ENCODE measurements at places on chromosomes 16 and 17.

DNA sequence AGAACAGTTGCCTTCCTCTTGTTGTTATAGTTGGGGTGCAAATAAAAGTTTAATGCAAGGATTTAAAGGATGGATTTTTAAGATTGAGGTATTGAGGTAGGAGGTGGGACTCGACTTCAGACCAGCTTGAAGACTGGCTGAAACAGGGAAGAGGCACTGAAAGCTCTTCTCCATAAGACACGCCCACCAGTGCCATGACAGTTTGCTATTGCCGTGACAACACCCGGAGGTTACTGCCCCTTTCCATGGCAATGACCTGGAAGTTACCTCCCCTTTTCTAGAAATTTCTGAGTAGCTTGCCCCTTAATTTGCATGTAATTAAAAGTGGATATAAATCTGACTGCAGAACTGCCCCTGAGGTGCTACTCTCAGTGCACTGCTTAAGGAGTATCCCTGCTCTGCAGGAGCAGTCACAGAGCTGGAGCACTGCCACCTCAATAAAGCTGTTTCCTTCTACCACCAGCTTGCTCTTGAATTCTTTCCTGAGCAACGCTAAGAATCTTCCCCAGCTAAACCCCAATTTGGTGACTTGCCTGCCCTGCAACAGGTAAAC is 122.6 kb downstream of the SHISA6 start:
- no peak for DNase-seq

- no peak for DNase-seq
Measured at GRCh38 chr17:6386041-6386630, 48.8 kb downstream of the AIPL1 start.

DNA sequence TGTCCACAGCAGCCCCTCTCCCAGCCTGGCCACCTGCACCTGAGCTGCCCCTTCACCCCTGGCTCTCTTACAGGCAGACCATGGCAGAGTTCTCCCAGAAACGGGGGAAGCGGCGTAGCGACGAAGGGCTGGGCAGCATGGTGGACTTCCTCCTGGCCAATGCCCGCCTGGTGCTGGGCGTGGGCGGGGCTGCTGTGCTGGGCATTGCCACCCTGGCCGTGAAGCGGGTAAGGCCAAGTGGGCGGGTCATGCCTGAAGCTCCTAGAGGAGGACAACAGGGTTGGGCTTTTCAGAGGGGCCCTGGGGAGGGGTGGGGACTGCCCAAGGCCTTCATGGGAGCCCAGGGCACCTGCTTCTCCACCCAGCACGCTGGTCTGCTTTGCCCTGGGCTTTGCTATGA is 2.2 kb downstream of the MIEF2 start:
- DNase-seq, result no peak

GRCh38 chr16:1028524-1029258 is 43.9 kb upstream of the SSTR5 start:
- DNase-seq, result no peak

DNA sequence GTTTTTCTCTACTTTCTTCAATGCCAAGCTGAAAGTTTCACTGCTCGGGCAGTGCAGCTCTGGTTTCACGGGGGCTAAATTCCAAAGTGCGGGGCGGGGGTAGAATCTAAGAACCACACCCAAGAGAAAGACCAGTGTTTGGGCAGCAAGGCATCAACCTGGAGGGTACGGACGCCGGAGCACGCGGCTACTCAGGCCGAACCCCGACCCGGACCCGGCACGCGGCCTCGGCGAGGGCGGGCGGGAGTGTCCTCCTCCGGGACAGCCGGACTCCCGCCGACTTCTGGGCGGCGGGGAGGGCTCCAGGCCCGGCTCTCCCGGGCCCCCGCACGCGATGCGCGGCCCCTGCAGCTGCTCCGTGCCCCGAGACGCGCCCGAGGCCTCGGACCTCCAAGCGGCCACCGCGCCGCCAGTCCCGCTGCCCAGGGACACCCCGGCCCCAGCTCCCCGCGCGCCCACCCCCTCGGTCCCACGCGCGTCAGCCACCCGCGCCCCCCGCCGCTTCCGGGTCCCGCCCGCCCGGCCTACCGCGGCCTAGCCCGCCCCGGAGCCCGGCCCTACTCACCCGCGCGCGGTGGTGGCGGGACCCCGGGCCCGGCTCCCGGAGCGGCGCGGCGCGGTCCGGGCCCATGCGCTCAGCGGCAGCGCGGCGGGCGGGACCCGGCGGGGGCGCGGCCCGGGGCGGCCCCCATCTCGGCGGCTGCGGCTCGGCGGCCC is 561 bp downstream of the AXIN1 start:
- DNase-seq, result no peak

- DNase-seq, result no peak
Measured at GRCh38 chr16:14069818-14070217, 1.3 kb upstream of the MRTFB start.

DNA sequence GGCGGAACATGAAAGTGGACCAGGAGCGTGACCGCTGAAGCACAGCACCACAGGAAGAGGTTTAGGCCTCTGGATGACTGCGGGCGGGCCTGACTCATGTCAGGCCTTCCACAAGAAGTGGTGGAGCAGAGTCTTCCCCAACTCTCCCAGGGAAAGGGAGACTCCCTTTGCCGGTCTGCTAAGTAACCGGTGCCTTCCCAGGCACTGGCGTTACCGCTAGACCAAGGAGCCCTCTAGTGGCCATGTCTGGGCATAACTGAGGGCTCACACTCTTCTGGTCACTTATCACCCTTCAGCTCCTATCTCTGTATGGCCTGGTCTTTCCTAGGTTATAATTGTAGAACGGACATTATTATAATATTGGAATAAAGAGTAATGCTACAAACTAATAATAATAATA is 1931.9 kb downstream of the TP53TG3F start:
- no peak for DNase-seq

GRCh38 chr17:19724501-19725420 is 8.4 kb upstream of the SLC47A2 start:
- peak; percentile 29 for DNase-seq

DNA sequence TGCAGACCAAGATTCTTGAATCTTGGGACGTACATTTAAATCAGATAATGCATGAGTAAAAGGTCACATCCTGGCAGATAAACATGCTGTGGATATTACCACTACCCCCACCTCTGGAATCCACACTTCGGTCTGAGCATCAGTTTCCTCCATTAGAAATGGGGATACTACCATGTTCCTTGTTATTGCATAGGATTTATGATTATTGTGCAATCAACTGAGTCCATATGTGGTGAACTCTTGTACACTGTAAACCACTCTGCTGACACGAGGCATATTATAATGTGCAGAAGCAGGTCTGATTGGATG is 108.7 kb downstream of the VAT1L start:
- no peak for DNase-seq

GRCh38 chr17:3022197-3022596 is 41.2 kb downstream of the OR1D5 start:
- no peak for DNase-seq

DNA sequence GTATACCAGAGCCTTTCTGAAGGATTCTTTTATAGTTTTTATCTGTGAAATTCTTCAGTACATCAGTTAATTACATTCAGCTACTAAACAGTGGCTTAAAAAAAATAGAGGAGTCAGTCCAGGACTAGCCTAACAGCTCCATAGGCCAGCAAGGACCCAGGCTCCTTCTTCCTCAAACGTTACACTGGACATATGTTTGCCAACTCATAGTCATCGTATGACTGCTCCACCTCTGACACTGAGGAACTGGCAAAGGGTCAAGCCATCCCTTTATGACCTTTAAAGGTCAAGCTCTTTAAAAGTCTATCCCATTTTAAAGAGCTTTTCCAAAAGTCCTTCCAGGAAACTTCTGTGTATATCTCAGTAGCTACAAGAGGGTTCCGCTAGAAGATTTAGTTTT is 36.6 kb downstream of the PHLPP2 start:
- DNase-seq, result no peak

GRCh38 chr16:12719972-12720371 is 83.7 kb downstream of the CPPED1 start:
- DNase-seq, result peak; percentile 8

- peak; percentile 29 for DNase-seq
Measured at GRCh38 chr16:84829168-84829965, 9.6 kb downstream of the CRISPLD2 start.

GRCh38 chr16:178668-179015 is 1.6 kb upstream of the HBQ1 start:
- no peak for DNase-seq

DNA sequence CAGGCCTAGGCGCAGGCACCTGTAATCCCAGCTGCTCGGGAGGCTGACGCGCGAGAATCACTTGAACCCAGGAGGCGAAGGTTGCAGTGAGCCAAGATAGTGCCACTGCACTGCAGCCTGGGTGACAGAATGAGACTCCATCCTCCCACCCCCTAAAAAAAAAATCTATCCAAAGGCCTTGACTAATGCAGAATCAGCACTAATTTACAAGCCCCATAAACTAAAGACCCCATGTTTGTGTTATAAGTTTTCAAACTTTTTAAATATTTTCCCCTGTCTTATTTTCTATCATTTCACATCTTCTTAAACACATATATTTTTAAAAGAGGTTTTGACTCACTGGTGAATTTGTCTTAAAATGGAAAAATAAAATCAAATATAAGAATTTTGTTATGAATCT is 713.1 kb downstream of the WWOX start:
- no peak for DNase-seq

DNA sequence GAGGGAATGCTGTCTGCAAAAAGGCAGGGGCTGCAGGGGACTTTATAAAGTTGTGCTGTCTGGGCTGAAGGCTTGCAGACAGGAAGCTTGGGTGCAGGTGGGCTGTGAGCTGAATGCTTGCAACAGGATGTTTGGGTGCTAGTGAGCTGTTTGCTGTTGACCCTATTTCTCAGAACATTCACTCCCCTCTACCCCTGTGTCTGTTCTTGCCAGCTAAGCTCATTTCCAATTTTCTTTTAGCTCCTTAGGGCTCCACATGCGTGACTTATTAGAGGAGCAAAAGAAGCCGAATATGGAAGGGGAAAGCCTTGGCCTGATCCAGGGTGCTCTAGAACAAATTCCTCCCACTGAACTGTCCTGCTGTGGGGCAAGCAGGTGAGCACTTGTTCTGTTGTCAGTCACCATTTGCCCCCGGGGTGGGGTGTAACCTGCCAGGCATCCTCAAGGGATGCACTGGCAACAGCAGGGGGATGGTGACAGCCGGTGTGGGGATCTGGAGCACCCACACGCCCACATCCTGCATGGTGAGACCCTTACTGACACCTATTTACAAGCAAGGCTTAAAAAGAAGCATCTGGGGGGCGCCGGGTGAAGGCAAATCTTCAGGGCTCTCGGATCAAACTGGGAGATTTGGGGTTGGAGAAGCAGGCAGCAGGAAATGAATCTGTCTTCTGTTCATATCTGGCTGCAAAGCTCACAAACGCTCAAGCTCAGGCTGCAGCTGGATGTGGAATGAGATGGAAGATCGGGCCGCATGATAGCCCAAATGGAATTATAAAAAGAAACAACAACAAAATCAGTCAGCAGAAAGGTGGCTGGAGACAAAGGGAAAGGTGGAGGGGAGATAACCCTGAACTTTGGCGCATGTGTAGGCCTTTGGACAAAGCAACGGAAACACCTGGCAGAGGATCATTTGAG is 21.1 kb upstream of the NUP93 start:
- no peak for DNase-seq

GRCh38 chr17:15490634-15491261 is 23.3 kb upstream of the CDRT4 start:
- DNase-seq, result peak; percentile 67

- peak; percentile 36 for DNase-seq
Measured at GRCh38 chr17:12730931-12731521, 58.3 kb upstream of the ARHGAP44 start.

GRCh38 chr16:90037276-90037675 is 18.0 kb upstream of the DBNDD1 start:
- DNase-seq, result no peak

Data from substantia nigra (tissue), 51 donors.